ENCODE measurements at places on chromosomes 16 and 17. TPM values are rescaled to one million over a fixed set of nuclear protein-coding genes. Genes with fewer than 3 reads are reported as not detected.

- no peak for DNase-seq
Observed at GRCh38 chr16:67364600-67365235, 28.6 kb downstream of the TPPP3 start.

PITPNM3 gene
- total RNA-seq, result 13.0 TPM

DNA sequence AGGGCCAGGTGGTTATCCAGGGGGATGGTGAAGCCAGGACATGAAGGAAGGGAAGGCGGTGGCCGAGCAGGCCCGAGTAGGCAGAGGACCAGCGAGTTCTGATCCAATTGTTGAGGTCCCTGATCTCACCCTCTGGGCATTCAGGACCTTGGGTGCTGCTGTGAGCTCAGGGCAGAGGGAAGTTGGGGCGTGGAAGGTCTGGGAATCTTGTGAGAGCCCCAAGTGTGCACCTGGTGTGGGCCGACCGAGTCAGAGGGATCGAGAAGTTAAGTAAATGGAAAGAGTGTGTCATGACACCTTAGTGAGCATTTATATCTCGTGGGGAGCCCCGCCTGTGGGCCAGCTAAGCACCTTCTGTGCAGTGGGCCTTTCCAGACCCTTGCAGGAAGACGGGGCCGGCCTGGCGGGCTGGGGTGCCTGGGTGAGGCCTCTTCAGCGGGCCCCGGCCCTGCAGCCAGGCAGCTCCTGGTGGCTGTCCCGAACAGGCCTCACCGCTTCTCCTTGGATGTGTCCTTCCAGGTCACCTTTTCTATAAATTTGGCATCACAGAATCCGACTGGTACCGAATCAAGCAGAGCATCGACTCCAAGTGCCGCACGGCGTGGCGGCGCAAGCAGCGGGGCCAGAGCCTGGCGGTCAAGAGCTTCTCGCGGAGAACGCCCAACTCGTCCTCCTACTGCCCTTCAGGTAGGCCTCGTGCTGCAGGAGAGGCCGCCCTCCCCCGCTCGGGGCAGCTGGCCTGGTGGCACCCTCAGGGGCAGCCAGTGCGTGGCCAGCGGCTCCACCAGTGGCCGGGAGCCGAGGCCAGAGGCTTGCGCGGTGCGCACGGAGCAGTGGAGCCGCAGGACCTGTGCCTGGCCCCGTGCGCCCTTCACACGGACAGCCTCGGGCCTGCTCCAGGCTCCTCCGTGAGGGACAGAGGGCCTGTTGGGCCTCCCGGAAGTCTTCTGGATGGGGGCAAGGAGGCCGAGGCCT is 76.0 kb downstream of the BANP start:
- DNase-seq, result no peak

DNA sequence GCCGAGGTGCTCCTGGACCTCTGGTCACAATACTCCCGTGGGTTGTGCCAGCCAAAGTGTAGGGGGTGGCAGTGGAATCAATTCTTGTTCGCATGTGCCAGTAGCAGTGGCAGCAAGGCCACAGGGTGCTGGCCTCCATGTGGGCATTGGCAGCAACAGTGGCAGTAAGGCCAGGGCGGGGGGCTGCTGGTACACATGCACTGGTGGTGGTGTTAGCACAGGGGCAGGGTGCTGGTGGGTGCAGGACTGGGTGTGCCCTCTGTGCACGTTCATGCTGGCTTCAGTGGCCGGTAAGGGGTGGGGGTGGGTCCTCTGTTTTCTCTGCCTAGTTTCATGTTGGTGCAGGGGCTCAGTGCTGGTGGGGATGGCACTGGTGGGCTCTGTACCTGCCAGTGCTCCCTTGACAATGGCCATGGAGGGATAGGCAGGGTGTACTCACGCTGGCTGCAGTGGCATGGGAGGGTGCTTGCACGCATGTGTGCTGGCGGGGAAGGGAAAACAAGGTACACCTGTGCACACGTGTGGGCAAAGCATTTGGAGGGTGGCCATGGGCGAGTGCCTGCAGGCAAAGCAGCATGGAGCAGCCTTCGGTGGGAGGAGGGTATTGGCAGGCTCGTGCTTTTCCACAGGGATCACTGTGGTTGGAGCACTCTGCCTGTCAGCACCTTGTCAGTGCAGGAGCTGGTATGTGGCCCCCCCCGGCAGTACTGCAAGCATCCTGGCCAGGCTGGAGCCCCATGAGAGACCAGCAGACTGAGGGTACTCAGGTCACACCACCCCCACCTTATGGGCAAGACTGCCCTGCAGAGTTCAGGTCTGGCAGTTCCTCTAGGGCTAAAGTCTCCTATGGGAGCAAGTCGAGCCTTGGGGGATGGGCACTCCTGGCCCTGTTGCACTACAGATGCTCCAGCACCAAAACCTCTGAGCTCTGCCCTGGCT is 35.8 kb downstream of the NF1 start:
- DNase-seq, result no peak

DNA sequence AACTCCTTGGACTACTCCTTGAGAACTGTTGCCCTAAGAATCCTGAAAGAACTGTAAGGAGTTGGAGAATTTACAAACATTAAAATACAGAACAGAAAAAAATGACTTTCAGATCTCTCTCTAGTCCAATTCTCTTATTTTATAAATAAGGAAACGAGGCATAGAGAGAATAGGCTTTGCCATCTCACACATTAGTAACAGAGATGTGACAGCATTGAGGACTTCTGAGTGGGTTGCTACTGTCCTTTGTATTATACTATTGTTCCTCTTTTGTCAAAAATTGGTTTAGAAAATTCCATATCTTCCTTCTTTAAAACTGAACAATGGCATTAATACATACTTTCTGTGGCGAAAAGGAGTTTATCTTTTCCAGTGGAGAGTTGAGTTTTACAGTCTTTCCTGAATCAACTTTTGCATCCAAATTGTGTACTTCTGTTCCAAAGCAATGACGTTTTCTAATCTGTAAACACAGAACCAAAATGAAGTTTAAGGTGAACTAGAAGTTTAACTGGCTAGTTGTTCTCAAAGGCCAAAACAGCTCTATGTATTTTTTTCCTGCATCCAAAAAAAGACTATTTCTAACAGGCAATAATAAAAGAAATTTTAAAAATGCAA is 16.5 kb downstream of the BRIP1 start:
- no peak for DNase-seq
